ENCODE measurements at places on chromosomes 3 and 15.

GRCh38 chr3:64502284-64502683, 185.5 kb downstream of the ADAMTS9 start:
- DNase-seq = no peak

- no peak for DNase-seq
These were observed 895.5 kb downstream of the ROBO2 start for GRCh38 chr3:77935418-77935817.

DNA sequence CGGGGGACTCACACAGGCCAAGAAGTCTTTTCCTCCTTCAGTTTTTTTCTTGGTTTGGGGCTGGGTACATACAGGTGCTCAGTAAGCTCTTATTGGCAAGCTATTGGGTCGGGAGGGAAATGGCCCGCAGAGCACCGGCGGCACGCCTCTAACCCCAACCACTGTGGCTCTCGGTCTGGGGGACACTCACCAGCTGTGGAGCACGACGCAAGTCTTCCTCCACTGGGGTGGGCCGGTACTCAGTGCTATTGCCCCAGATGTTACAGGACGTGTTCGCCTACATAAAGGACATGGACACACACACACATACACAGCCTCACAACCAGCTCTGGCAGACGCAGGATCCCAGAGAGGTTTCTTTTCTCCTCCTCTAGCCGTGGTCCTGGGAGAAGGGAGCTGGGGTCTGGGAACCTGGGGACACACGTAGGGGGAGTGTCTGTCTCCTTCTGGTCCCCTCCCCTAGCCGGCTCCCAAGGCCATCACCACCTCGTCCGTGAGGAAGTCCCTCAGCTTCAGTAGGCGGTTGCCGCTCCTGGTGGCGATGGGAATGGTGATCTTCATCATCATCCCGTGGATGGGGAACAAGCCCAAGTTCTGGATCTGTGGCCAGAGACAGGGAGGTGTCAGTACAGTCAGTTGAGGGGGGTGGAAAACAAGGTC, 33.4 kb downstream of the FEM1B start:
- peak; percentile 14 for DNase-seq

- DNase-seq = peak; percentile 91
These were observed 12.9 kb downstream of the CD276 start for GRCh38 chr15:73697033-73697467.

DNA sequence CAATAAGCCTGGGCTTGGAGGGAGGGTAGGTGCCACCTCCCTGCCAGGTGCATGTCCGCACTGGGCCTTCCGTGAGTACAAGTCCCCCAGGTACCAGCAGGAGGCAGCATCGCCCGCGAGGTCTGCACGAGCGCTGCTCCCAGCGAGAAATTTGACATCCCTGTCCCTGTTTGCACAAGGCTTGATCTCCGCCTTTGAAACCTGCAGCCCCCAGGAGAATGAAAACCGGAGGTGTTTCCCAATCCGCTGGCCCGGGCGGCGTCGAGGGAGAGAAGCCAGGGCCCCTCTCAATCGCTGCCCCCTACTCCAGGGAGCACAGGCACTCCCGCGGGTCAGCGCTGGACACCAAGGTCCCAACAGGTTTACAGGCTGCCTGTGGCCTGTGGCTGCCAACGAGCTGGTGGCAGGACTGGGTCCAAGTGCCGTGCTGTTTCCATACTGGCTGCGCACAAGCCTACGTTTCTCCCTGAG, 961 bp downstream of the HAPLN3 start:
- peak; percentile 88 for DNase-seq

DNA sequence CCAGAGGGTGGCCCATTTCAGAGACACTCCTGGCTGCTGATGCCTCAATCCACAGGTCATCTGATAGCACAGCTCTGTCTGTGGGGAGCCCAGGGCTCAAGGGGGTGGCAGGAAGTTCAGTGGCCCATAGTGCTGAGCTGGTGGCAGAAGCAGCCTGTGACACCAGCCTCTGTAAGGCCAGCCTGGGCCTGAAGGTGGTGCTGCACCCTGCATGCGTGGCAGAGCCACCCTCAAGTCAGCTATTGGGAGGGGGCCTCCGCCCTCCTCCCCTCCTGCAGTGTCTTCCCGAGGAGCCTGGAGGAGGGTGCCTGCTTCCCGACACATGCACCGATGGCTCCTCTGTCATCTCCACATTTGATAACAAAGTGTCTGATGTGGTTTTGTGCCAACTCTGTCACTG, 3.0 kb downstream of the PLA1A start:
- DNase-seq = peak; percentile 60

DNA sequence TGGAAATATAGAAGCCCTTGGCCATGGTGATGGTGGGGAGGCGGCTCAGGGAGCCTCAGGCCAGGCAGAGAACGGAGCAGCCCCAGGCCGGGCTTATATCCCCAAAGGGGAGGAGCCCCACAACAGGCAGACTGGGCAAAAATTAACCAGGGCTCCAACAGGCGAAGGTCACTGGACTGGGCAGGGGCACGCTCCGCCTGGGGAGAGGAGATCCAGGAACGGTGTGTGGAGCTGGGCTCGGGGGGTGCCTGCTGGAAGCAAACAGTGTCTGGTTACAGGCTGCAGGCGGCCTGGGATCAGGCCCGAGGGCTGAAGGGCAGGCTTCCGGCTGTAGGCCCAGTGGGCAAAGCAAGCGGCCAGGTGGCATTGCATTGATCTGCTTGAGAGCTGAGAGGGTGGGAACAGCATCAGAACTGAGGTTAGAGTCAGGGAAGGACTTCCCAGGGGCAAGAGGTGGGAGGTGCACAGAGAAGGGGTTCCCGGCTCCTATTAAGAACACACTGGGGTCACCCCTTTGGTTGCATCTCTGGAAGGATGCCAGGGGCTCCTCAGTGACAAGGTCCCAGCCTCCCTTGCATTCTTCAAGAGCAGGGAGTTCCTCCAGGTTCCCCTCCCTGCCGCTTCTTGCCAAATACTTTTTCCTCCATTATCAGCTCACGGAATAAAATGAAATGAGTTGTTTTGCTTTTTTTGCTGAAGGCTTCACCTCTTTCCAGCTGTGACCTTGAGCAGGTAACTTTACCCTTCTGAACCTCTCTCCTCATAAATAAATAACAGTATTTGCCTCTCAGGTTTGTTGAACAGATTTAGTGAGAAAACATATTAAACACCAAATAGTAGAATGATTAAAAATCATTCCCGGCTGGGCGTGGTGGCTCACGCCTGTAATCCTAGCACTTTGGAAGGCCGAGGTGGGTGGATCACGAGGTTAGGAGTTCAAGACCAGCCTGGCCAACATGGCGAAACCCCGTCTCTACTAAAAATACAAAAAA, 7.8 kb downstream of the ANPEP start:
- DNase-seq = no peak

DNA sequence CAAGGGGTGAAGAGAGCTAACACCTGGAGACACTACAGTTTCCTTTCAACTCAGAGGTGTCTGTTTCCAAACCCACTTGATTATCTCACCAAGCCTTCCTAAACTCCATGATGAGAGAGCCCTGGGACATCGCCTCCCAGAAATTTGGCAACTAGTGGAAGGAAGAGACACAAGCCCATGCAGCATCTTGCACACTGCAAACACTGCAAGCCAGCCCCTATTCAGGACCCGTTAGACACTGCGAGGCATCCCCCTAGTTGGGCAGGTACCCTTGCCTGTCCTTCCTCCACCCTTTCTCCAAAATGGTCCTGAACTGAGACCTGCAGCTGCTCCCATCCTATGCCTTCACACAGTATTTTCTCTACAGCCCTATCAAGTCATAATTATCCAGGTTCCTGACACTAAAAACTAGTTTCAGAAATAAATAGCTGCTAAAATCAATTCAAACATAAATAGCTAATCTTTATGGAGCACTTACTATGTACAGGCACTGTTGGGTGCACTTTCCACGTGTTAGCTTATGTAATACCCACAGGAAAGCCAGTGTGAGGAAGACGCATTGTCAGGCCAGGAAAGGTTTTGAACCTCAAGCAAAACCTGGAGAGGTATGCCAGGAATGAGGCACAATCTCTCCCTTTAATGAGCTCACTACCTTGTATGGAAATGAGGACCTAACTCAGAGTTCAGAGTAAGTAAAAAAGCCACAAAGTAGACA, 2.8 kb downstream of the MAGI1 start:
- no peak for DNase-seq

DNA sequence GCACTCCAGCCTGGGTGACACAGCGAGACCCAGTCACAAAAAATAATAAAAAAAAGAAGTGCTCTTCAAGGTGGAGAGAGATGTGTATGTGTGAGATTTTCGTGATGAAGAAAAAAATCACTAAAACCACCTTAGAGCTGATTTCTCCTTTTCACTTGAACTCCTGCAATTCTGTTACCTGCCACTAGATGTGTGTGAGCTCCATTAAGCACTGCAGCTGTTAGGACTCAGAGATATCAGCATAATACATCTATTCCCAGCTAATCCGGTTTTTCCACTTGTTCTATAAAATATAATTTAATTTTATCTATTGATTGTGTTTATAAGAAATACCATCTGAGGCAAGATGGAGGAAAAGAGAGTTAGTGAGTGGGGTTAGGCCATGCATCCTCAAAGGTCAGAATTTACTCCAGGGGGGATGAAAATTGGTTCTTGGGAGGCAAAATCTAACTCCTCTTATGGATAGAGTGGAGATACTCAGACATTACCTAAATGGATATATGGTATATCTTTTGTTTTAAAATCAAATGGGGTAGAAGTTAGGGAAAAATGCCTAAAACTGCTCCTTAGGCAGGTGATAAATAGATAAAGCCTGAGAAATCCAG, 152.7 kb downstream of the IL20RB start:
- DNase-seq = no peak

DNA sequence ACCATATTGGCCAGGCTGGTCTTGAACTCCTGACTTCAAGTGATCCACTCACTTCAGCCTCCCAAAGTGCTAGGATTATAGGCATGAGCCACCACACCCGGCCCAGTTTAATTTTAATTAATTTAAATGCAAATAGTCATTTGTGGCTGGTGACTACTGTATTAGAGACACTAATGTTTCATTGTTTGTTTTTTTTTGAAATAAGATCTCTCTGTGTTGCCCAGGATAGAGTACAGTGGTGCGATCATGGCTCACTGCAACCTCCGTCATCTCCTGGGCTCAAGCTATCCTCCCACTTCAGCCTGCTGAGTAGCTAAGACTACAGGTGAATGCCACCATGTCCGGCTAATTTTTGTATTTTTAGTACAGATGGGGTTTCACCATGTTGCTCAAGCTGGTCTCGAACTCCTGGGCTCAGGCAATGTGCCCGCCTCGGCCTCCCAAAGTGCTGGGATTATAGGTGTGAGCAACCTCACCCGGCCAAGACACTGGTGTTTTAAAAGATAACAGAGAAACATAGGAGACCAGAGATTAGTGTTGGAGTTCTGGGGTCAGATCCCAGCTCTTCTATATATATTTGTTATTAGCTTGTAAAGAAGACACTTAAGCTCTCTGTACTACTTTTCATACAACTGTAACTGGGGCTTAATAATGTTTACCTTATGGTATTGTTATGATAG, 34.5 kb upstream of the RAB11A start:
- DNase-seq = no peak

DNA sequence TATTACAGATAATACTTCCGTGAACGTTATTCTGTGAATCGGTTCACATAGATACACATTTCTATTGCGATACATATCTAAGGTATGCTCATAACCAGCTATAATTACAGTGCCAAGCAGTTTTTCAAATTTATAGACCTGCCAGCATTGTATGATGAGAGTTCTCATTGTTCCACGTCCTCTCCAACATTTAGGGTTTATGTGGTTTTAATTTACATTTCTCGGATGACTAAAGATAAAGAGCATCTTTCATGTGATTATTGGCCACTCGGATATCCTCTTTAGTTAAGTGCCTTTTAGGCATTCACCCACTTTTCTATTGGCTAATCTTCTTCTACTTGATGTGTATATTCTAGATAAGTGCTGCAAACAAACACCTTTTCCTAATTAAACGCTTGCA, 134.7 kb upstream of the CCDC54 start:
- DNase-seq = no peak

DNA sequence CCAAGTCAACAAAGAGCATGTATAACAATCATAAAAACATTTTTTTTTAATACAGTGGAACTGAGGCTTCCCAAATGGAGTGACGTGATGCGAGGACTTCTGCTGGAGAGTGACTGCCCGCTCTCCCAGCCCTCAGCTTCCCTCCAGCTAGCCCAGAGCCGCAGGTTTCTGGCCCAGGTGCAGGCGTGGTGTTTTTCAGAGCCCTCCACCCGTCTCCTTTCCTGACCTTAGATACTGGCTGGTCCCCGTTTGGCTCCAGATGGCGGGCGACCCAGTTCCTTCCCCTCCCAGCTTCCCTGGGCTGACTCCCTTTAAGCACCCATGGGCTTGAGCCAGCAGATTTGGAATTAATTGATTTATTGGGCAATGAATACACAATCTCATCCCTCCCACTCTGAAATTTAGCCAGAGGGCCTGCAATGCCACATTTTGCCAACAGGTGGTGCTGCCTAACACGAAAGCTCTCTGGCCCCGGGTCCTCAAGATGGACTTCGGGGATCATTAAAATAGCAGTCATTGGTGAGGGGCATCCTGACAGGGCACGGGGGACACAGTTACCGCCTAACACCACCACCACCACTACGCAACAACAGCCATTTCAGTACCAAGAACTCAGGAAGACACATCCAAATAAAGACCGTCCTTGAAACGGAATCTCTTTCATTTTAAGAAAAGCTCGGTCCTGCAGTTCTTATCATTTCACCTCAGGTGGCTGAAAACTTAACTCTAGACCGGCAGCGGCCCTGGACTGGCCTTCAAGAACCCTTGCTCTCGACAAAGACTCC, 47.5 kb upstream of the MUC4 start:
- peak; percentile 76 for DNase-seq

DNA sequence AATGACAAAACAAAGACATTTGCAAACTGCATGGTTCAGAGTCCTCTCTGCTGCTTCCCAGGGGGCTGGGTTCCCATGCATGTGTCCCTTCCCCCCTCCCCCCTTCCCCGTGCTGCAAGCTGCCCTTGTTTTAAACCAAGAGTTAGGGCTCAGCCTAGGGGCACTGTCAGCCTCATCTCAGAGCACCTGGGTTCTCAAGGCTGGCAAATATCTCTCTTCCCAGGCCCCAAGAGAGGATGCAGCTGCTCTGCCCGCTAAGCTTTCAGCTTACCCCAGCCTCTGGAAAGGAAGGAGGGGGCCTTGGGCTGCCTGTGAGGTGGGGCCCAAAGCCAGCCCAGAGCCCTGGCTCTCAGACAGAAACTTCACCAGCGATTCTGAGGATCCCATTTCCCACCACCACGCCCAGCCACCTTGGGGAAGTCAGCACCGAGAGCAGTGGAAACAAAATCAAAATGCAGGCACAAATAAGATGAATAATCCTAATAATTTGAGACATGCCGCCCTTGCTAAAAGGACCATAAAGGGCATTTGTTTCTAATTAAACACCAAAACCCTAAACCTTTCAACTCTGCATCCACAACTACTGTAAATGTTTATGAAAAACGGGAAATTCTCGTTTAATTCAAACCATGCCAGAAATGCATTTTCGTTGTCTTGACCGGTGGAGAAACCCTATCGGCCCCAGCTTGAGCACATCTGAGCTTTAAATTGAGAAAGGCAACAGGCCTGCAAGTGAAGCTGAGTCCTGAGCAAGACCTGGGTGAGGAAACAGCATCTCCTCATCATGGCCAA, 67.7 kb upstream of the WNT5A start:
- DNase-seq = no peak

DNA sequence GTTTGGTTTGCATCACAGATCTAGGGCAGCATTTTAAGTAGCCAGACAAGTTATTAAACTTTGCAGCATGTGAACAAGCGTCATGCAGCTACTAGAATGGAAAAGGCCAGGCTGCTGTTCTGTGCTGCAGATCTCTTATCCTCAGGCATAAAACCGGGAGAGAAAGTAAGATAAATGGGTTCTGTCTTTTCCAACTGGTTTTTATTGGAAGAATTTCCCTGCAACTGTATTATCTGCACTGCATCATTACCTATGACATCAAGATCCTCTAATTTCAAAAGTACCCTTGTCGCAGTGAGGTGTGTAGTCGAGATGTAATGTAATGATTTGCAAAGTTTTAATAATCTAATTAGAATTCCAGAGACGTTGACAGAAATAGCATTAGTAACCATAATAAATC, 240.3 kb downstream of the FEZF2 start:
- no peak for DNase-seq
